ENCODE measurements at places on chromosomes 6 and 20.

DNA sequence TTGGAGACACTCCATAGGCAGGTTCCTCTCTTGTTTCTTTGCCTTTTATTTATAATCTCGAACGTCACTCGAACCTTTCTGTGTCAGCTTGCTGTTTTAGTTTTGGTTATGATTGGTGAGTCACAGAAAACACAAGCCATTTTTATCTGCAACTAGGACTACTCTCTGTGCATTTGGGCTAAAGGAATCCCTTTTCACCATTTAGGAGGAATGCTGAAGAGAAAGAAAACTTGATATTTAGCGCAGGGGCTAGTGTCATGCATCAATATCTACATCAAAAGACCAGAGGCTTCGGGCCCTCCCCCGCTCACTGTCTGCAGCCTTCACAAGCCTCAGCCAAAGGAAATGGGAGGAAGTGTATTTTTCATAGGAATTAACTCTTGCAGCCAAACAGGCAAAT is 507.8 kb upstream of the CITED2 start:
- DNase-seq, result no peak

DNA sequence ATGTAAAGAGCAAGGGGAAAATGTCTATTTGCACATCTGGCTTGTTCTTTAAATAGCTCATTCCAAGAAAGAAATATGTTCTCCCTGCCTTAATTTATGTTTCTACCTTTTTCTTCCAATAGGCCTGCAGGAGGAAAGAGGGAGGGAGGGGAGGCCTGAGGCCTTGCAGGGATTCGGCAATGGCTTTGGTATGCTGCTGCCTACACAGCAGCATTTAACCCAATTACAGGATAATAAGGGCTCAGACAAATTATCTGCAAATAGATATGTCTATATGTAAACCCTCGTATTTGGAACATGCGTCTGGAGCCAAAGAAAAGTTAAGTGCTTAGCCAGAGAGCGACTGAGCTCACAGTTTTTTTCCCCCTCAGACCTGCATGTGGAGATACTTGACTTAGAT is 277.2 kb downstream of the CDC5L start:
- no peak for DNase-seq

- no peak for DNase-seq
Observed at GRCh38 chr20:36275011-36275410, 31.1 kb upstream of the DLGAP4 start.

- no peak for DNase-seq
Observed at GRCh38 chr6:134575221-134575620, 257.3 kb upstream of the SGK1 start.

- no peak for DNase-seq
Observed at GRCh38 chr20:7850775-7851490, 89.3 kb downstream of the HAO1 start.

GRCh38 chr6:5832668-5833067 is 174.1 kb downstream of the NRN1 start:
- no peak for DNase-seq

GRCh38 chr20:33689973-33690372 is 3.8 kb upstream of the E2F1 start:
- DNase-seq, result peak; percentile 25

DNA sequence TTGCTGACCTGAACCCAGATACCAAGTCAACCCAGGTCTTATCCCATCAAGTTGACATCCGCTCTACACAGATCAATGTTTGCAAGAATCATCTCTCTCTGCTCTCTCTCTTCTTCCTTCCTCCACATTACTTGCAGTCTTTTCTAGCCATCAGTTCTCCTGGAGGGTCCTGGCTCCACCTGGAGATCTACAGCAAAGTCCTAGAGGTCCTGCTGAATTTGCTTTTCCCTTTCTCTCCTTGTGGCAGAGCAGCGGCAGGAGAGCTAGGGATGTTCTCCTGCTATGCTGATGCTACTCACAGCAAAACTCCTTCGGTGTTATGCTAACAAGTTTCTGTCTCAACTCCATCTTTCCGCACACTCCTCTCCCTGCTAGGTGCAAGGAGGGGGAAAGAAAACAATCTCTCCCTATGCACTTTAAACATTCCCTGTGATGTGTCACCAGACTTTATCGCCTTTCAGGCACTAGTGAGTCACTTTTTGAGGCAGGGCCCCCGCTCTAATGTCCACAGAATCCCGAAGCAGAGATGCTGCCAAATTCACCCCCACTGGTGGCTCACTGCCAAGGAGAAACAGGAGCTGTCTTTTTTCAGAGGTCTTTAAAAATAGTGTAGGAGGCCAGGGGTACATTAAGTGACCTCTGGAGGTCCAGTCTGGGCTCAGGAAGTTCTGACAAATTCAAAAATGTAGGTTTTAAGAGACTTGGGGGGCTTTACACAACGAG is 62.6 kb downstream of the FAM50B start:
- no peak for DNase-seq

DNA sequence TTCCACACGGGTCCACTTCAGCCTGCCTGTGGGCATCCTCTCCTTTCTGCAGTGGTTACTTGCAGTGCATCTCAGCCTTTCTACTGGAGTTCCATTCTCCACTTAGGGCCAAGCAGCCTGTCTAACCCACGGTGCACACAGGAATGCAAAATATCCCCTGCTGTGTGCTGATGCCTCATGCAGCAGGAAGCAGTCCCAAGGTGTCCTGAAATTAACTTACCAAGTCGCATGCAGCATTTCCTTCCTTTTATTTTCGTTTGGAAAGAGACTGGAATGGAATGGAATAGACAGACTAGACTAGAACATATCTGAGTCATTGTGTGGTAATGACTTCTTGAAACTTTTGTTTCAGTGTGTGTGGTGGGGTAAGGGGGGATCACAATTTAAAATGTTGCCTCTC is 25.9 kb upstream of the FOXQ1 start:
- no peak for DNase-seq

DNA sequence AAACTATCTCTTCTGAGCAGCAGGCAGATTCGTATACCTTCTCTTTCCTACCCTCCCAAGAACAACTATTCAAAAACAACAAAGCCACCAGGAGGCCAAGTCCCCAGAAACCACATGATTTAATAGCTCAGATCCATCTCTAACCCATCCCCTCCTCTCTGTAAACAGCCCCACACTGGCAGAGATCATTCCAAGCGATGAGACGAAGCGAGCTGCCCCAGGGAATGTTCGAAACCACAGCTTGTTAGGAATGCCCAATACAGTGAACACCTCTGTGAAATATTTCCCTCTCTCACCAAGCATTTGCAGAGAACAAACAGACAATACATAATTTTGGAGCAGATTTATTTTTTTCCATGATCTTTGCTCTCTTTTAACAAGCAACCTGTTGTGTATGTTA is 231.8 kb downstream of the SOD2 start:
- no peak for DNase-seq

- DNase-seq, result no peak
Observed at GRCh38 chr6:50096296-50096695, 46.6 kb upstream of the DEFB112 start.

- DNase-seq, result no peak
Observed at GRCh38 chr20:52992632-52993031, 20.5 kb downstream of the TSHZ2 start.

DNA sequence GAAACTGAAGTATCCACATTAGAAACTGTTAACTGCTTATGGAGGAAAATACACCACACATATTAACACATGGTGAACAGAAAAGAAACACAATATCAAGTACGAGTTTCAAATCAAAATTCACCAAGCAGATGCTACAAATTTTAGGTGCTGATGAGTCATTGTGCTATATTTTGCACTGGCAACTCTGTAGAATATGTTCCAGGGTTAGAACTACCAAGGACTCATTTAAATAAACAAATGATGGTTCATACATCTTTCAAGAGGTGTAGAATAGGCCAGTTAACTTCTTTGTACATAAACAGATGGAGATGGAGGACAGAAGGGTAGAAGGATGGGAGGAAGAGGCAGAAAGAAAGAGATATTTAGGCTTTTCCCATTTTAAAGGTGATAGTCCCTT is 184.9 kb downstream of the ARHGAP18 start:
- no peak for DNase-seq

All from activated CD8-positive, alpha-beta memory T cell treated with anti-CD3 and anti-CD28 coated beads for 1 hour (primary cell).